A549 (cell line): ENCODE measurements at places on chromosomes 5 and 9. TPM values are rescaled to one million over a fixed set of nuclear protein-coding genes. Genes with fewer than 3 reads are reported as not detected.

CDH9 gene
- polyA plus RNA-seq, result not detected in 3 replicates

ZNF484 gene
- polyA plus RNA-seq, result 2.3 to 2.6 TPM (median 2.4 TPM) in 3 replicates

SPTAN1 gene
- polyA plus RNA-seq, result 104 to 128 TPM (median 107 TPM) in 3 replicates

C5orf58 gene
- polyA plus RNA-seq, result not detected in 3 replicates

SELENOP gene
- 0.08 to 0.17 TPM (median 0.14 TPM) in 3 replicates for polyA plus RNA-seq

RNF130 gene
- 31.1 to 35.0 TPM (median 33.3 TPM) in 3 replicates for polyA plus RNA-seq

PCDHGB2 gene
- 0.04 to 0.05 TPM (median 0.05 TPM) in 3 replicates for polyA plus RNA-seq

CARD6 gene
- polyA plus RNA-seq, result 3.3 to 5.7 TPM (median 5.2 TPM) in 3 replicates

TPRN gene
- 5.3 to 6.5 TPM (median 6.3 TPM) in 3 replicates for polyA plus RNA-seq

PCDHGC4 gene
- polyA plus RNA-seq, result 0.03 TPM in 1 of 3 replicates, not detected in the others

WNT8A gene
- not detected in 3 replicates for polyA plus RNA-seq

TBC1D13 gene
- 12.4 to 14.0 TPM (median 13.9 TPM) in 3 replicates for polyA plus RNA-seq

DNA sequence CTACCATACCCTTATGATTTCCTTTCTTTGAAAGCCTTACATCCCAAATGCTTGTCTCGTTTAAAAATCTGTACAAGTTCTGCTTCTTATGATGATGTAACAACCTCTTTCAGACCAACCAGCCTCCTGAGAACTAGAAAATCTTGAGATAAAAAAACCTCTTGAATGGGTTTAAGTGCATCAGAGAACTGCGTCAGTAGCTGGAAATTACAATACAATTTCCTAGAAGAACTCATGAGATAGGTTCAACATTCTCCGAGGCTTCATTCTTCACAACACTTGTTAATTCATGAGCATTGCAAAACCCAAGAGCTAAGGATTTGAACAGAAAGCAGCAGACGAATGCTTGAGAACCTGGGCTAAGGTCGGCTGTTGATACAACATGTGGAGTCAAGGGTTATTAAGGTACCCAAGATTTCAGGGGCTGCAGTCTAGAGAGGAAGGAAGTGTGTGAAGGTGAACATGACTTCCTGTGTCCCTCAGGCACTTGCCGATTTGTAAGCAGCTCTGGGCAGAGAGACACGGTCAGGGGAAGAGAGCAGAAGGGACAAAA, 286.0 kb downstream of the ICE1 start:
- no peak for DNase-seq

DNA sequence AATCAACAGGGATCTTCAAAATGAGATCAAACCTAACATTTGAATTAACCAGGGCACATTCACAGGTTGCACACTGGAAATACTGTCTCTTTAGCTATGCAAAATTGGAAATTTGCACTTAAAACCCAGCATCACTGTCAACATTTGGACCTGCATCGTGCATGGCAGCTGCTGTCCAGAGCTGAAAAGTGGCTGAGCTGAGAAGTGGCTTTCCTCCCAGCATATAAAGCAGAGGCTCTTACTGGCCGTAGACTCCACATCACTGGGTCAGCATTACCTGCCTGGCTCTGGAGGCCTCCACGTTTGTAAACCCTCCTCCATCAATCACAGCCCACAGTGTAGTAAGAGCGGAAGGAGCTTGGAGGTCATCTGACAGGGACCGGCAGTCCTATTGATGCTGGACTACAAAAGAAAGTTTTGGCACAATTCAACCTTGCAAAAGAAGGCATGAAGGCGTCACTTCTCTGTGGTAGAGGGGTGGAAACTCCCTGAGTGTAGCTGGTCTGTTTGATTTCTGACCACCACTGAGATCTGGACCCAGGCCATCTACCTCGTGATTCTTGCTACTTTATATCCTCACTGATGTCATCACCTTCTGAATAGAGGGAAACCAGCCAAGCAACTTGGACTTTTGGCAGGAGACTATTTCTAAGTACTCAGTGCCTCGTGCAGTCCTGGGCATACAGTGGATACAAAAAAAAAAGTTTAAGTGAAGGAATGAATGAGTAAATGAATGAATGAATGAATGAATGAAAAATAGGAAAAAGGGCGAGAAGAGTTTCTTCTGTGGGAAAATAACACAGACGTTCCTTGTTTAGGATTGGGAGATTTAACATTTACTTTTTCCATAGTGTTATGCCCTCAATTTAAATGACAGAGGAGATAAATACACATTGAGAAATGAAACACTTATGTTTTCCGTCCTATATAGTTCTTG, 14.8 kb downstream of the RASEF start:
- peak; percentile 43 for DNase-seq

- DNase-seq, result no peak
Measured at GRCh38 chr5:96952974-96953730, 17.3 kb downstream of the LNPEP start.

GRCh38 chr9:114627553-114627952, 16.5 kb downstream of the TMEM268 start:
- DNase-seq, result no peak

DNA sequence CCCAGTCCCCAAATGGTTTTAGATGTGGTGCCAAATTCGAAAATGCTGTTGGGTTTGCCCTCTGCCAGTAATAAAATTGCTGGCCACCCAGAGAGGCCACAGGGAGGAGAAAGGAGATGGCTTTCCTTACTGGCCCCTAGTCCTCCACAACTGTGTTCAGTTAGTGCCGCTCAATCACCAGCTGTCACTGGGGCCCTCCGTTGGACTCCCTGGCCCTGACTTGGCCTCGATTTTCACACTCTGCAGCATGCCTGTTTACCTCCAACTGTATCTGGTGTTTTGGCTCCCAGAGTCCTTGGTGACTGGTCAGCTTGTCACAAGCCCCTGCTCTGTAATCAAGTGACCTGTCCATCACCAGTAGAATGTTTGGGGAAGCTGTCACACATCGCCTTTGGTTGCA, 97.8 kb downstream of the PAPPA start:
- no peak for DNase-seq

DNA sequence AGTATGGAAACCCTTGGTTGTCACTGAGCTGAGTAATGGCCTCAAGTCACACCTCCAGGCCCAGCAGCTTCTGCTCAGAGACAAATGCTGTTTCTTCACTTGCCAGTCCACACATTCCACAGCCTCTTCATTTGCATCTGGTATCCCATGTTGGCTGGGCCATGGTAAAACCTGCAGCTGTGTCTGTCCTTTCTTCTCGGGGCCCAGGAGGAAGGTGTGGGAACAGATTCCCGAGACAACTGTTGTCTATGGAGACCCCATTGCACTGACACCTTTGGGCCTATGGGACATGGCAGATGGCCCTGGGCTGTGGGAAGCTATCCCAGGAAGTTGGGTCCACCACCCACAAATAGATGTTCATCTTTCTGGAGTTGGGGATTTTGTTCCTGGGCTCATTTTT, 85.1 kb downstream of the MACROH2A1 start:
- no peak for DNase-seq

DNA sequence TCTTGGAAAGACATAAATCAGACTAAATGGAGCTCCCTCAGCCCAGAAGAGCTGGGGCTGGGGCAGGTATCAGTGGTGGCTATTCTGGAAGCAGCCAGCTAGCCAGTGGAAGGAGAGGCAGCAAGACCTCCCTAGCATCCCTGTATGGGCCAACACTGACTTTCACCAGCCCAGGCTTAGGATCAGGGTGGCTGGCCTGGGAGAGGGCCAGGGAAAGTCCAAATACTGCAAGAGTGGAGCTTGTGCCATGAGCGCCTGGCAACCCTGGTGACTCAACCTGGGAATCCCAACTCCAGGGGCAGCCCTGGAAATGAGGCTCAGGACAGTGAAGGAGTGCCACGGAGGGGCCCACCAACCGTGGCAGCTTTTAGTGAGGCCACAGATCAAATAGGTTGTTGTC, 7.6 kb upstream of the IRF1 start:
- peak; percentile 76 for DNase-seq

DNA sequence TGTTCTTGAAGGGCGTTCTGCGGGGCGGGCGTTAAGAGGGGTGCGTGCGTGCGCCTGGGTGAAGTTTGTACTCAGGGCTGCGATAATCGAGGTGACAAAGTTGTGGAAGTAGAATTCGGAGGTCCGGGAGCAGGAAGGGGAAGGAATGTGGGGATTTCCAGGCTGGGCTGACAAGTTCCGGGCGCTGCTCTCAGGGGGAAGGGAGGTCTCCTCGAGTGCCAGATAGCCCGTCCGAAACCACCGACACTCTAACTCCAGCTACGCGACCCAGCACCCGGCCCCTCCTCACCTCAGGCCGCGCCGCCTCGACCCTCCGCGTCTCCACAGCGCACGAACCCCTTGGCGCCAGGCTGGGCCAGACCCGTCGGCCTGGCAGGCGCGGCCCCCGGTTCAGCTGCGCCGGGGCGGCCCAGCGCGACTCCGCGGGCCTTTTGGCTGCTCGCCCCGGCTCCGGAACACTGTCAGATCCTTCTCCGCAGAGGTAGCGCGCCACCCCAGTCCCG, at the start of gene IL6ST:
TSS of gene IL6ST (minus strand) at position 469 of the 503 bp plus-strand sequence. CDS start 18,685 bp downstream, outside the sequence.
- DNase-seq, result peak; percentile 80

DNA sequence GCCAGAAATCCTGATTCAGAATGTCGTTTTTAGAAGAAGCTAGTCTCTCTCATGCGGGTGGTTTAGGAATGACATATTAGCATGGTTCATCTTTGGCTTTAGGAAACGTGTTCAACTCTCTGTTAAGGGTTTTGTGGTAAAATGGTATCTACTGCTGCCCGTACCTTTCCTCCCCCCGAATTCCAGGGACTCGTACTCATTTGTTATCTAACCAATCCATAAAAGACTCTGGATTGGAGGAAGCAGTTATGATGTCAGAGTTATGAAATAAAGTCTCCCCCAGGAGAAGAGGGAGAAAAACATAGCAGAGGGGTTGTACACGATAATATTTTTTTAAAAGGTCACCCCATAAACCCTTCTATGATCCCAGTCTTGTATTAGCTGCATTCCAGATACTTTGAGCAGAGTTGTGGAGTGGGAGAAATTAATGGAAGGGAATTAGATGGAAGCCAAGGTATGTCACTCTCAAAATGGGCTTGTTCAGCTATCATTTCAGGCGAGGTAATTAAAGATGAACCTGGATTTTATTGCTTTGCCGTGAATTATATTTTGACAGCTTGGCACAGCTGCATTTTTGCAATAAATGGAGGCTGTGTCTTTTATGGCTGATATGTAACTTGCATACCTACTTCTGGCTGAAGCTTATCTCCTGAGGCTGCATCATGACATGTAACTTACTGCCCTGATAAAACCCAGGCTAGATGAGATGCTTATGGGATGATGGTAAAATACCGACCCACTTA, 31.3 kb downstream of the RAI14 start:
- peak; percentile 47 for DNase-seq

DNA sequence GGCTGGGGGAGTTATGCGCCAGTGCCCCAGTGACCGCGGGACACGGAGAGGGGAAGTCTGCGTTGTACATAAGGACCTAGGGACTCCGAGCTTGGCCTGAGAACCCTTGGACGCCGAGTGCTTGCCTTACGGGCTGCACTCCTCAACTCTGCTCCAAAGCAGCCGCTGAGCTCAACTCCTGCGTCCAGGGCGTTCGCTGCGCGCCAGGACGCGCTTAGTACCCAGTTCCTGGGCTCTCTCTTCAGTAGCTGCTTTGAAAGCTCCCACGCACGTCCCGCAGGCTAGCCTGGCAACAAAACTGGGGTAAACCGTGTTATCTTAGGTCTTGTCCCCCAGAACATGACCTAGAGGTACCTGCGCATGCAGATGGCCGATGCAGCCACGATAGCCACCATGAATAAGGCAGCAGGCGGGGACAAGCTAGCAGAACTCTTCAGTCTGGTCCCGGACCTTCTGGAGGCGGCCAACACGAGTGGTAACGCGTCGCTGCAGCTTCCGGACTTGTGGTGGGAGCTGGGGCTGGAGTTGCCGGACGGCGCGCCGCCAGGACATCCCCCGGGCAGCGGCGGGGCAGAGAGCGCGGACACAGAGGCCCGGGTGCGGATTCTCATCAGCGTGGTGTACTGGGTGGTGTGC, at the start of gene RXFP3:
TSS of gene RXFP3 (plus strand) at position 6 of the 636 bp plus-strand sequence. CDS start at position 361, 355 bp downstream.
- DNase-seq, result no peak

DNA sequence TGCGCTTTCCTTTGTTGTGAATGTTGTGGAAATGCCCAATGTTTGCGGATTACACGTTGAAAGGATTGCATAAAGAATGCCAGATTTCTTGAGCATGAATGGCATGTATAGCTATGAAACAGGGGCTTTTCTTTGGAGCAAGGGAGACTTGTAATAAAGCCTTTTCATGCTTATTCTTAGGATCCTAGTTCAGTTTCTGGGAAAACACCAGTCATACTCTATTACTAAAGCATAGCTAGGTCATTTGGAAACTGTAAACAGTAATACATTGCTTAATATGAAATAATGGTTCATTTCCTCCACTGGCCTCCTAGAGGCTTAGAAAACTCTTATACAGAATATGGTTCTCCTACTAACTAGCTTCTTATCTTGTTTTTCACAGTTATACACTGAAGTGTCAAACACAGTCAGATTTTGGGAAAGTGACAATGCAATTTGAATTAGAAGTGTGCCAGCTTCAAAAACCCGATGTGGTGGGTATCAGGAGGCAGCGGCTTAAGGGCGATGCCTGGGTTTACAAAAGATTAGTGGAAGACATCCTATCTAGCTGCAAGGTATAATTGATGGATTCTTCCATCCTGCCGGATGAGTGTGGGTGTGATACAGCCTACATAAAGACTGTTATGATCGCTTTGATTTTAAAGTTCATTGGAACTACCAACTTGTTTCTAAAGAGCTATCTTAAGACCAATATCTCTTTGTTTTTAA, 104.2 kb downstream of the MELK start:
- no peak for DNase-seq

- no peak for DNase-seq
Measured at GRCh38 chr5:64532212-64532611, 26.4 kb downstream of the RGS7BP start.

GRCh38 chr5:80804332-80804731, 149.5 kb upstream of the DHFR start:
- peak; percentile 3 for DNase-seq

GRCh38 chr5:179268399-179268952, 76.8 kb downstream of the ADAMTS2 start:
- no peak for DNase-seq

DNA sequence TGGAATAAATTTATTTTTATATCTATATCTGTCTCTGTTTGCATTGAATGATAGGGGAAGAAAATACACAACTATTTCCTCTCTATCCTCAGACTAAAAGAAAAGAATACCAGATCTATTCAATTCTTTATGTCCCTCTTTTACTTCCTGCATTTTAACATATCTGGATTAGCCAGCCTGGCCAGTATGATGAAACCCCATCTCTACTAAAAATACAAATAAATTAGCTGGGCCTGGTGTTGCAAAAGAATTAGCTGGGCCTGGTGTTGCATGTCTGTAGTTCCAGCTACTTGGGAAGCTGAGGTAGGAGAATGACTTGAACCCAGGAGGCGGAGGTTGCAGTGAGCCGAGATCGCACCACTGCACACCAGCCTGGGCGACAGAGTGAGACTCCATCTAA, 182.0 kb downstream of the LURAP1L start:
- DNase-seq, result no peak

DNA sequence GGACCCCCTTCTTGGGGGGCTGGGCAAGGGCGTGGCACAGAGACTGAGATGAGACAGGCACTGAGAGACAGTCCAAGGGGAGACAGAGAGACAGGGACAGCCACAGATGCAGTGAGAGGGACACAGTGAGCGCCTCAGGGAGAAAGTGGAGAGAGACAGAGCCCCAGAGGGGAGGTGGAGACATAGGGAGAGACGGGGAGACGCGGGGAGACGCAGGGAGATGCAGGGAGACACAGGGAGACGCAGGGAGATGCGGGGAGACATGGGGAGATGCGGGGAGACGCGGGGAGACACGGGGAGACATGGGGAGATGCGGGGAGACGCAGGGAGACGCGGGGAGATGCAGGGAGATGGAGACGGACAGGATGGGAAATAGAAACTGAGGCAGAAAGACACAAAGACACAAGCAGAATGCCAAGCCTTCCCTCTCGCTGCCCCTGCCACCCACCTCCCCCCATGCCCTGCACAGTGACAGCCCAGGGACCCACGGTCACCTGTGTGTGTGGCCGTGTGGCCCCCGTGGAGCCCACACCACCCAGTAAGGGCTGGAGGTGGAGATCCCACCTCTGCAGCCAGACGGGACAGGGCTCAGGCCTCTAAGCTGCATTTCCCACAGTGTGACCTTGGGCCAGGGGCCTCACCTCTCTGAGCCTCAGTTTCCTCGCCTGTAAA, 8.8 kb downstream of the FIBCD1 start:
- no peak for DNase-seq
